Neural crest cell (in vitro differentiated cells): ENCODE measurements at places on chromosomes 2 and 18. TPM values are rescaled to one million over a fixed set of nuclear protein-coding genes. Genes with fewer than 3 reads are reported as not detected.

The EVX2 gene
- total RNA-seq, result 0.43 and 0.44 TPM in 2 replicates

DNA sequence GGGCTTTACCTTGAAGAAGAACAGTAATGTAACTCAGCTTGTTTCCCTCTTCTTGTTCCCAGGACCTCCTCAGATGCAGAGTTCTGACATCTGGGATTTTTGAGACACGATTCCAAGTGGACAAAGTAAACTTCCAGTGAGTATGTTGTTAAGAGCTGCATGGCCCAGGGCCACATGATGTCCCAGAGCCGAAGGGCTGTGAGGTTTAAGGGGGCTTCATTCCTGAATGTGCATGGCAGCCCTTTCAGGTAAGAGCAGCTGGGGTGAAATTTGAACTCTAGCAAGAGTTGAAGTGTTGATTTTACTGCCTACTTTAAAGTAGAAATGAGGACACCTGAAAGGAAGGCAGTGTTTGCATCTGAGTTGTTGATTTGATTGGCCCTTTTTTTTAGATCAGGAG lies 13.3 kb downstream of the CHMP1B start:
- no peak for DNase-seq

DNA sequence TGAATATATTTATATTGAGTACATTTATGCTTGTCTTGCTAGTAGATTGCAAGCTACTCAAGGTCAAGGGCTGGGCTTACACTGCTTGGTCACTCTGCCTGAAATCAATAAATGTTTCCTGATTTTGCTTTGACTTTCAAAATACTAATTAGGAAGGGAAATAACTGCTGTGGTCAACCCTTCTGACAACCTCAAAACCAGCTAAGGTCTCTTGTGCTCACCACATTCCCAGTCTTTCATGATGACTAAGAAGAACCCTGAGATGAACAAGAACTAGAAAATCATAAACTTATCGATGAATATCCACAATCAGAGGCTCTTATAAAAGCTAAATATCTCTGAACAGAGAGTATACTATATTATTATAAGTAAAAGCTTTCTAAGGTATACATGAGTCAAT lies 33.3 kb downstream of the ABCB11 start:
- DNase-seq, result no peak

- no peak for DNase-seq
Observed at GRCh38 chr2:143684551-143685320, 555.5 kb downstream of the ARHGAP15 start.

- peak; percentile 1 for DNase-seq
Observed at GRCh38 chr2:240468303-240469238, 33.1 kb downstream of the GPC1 start.

- DNase-seq, result no peak
Observed at GRCh38 chr2:164797627-164798026, 44.0 kb downstream of the COBLL1 start.

The HOXD13 gene
- total RNA-seq, result not detected in 2 replicates

DNA sequence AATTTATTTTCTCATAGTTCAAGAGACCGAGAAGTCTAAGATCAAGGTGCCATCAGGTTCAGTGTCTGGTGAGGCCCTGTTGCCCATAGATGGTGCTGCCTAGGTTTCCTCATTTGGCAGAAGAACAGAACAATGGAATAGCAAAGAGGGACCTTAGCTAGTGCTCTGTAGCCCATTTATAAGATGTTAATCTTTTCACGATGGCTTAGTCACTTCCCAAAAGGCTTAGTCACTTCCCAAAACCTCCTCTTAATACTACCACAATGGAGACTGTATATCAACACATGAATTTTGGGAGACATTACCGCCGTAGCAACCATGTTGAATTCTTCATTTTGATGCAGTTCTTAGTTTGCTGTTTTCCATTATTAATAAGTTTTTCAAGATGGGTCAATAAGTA lies 246.3 kb upstream of the NRP2 start:
- DNase-seq, result no peak

The PTPRN gene
- 3.2 and 4.1 TPM in 2 replicates for total RNA-seq

- DNase-seq, result no peak
Observed at GRCh38 chr18:80210312-80211083, 36.8 kb downstream of the PARD6G start.

DNA sequence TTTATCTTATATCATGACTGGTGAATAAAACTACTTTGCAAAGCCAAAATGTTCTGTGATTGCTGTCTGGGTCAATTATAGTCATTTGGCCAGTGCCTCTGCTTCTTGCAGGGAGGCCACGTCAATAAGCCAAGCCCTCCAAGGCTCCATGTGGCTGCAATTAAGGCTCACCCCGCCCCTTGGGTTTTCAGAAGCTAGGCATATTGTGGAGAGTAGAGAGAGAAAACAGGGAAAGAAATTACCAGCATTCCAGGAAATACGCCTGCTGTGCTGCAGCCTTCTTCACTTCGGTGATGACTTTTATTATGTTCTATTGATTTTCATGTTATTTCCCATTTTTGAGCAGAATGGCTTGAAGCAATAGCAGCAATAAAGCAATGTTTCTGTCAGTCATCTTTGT lies 319.7 kb downstream of the SOX11 start:
- DNase-seq, result no peak

DNA sequence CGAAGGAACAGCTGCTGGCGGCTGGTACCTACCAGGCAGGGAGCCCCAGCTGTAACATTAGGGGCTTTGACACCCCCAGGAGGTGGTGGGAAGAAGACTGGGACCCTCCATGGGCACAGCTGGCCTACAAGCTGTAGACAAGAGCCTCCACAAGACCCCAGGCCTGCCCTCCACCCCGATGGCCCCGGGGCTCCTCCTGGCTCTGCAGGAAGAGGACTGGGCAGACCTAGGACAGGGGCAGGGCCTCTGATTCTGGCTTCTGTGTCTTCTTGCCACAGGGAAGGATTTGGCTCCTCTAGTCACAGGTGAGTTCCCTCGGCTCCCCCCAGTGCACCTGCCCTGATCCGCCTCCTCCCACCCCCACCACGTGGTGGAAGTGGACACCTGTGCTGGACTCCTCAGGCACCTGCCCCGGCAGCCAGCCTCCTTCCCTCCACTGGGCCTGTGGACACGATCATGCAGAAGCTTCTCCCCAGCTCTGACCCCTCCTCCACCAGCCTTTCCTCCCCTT lies 53.4 kb upstream of the ODC1 start:
- no peak for DNase-seq

DNA sequence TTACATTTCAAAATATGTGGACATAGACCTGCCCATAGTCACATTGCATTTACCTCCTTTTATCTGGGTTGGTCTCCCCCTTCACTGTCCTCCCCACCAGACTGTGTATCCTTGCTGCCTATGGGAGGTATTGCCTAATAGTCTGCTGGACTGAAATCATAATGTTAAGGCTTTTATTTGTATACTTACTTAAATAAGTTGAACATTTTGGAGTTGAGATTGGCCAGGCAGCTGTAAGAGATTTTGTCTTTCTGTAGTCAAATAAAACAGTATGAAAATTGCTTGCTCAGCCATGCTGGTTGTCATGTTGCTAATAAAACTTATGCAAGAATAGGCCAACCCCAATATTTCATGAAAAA lies 280.9 kb downstream of the PTPRM start:
- no peak for DNase-seq

- DNase-seq, result no peak
Observed at GRCh38 chr2:72117029-72117428, 30.6 kb downstream of the CYP26B1 start.

DNA sequence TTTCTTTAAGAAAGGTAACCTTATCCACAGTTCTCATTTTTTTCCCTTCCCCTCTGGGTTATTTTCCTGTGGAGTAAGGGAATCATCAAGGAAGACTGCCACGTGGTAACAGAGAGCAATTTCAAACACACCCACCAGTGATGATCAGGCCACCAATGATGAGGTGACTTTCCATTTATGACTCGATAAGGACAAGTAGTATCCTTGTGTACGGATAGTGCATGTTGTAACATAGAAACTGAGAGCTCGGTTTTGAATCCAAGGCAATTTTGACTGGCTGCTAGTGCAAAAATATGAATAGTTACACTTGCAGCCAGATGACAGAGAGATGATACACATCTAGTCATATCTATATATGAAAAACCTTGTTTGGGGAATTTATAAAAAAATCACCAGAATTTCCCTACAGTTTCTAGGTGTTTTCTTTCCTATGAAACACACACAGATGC lies 143.6 kb upstream of the TCF4 start:
- no peak for DNase-seq

DNA sequence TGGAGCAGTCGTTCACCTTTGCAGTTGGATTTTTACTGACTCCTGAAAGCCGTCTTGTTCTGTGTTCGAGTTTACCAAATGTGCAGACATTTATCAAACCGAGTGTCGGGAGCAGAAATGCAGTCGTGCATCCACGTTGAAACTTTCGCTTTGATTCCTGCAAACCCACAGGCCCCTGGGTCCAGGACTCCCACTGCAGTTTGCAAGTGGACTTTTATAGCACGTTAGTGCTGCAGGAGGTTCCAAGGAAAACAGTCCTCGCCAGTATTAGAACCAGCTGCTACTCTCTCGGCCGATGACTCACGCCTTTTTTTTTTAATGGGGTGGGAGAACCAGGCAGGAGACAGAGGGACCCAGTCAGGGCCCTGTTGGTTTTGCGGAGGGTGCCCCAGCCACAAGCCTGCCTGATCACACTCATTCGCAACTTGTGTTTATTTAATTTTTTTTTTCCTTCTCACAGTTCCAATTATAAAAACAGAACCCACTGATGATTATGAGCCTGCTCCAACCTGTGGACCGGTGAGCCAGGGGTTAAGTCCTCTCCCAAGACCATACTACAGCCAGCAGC lies 90.1 kb downstream of the NFATC1 start:
- DNase-seq, result no peak

DNA sequence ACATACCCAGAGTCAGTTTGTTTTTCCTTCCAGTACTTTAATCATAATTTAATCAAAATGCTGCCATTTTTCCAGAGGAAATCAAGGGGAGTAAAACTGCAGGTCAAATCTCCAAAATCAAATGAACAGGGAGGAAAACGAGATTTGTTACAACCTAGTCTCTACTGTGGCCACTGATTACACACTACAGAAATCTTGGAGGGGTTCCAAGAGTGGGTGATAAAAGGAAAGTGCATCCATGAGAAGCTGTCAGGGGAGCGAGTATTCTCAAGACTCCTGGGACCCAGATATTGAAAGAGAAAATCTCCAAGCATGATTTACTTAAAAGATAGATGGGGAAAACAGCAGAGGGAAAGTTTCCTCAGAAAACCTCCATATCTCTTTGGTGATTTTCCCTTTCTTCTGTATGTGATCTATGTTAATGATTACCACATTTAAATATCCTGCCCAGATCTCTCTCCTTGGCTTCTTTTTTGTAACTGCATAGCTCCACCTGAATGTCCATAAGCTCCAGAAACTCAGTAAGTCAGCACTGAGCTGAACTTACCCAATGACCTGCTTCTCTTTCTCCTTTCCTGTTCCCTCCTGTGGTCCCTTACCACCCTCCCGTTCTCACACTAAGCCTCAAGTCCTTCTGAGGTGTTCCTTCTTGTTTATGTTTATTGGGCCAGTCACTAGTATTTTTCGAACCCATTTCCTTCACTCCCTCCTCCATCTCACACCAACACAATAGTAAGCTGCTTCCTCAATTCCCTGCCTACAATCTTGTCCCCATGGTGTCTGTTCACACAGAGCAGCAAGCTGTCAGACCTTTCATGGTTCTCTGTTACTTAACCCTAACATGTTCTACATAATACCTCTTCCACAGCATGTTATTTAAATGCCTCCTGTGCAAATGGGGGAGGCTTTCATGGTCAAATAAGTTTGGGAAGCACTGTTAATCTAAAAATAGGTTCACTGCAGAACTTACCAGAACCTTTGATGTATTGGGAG lies 73.9 kb upstream of the TWSG1 start:
- DNase-seq, result no peak

GRCh38 chr2:127674241-127675209 lies 805 bp downstream of the LIMS2 start:
- no peak for DNase-seq

DNA sequence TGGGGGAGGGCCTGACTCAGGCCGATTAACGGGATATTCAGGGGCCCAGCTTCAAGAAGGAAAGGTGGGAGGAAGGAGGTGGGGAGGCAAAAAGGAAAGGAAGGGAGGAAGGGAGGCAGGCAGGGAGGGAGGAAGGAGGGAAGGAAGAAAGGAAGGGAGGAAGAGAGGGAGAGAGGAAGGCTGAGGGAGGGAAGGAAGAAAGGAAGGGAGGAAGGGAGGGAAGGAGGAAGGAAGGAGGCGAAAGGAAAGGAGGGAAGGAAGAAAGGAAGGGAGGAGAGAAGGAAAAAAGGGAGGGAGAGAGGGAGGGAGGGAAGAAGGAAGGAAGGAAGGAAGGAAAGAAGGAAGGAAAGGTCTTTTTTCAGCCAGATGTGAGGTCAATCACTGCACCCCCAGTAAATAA lies 85.3 kb downstream of the C1QL2 start:
- DNase-seq, result no peak

The POTEC gene
- total RNA-seq, result not detected in 2 replicates

DNA sequence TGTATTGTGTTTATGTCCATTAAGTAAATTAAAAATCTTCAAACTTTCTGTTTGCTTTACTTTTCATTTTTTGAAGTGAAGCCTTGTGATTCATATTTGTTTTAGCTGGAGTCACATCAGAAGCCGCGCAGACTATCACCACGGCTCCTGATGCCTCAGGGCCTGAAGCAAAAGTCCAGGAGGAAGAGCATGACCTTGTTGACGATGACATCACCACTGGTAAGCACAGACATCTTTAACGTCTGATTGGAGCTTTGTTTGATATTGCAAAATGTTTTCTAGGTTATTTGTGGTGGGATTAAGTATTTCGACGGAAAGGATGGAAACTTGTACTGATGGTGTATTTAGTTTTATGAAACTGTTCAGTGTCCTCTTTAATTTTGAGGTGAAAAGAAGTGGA lies 164.8 kb downstream of the WDR7 start:
- no peak for DNase-seq

DNA sequence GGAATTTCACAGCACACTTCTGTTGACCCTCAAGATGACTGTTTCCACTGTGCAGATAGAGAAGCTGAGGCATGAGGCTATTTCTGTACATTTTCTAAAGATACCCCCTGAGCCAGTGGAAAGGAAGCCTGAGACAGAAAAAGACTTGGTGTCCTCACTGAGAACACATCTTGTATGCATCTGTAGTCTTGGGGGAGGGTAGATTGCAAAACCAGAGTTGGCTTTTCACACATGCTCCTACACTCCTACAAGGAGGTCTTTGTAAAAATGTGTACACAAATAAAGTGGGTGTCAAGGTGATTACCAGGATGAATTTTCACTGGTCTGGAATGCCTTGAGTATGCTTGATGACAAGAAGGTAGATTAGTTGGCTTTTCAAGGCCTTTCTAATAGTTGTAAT lies 98.0 kb downstream of the KCTD18 start:
- no peak for DNase-seq

GRCh38 chr2:18903750-18904149 lies 314.4 kb upstream of the NT5C1B start:
- DNase-seq, result no peak

- DNase-seq, result no peak
Observed at GRCh38 chr2:27070653-27071276, 689 bp downstream of the OST4 start.

- no peak for DNase-seq
Observed at GRCh38 chr2:86661333-86661732, 37.7 kb upstream of the RNF103 start.
